GM12891 (cell line): ENCODE measurements at places on chromosomes 5 and 9.

- no peak for DNase-seq
Observed at GRCh38 chr5:55763746-55764420, 26.0 kb downstream of the DDX4 start.

- DNase-seq, result no peak
Observed at GRCh38 chr5:4542145-4542778, 597.9 kb upstream of the ADAMTS16 start.

- no peak for DNase-seq
Observed at GRCh38 chr5:120413686-120414085, 50.4 kb upstream of the PRR16 start.

DNA sequence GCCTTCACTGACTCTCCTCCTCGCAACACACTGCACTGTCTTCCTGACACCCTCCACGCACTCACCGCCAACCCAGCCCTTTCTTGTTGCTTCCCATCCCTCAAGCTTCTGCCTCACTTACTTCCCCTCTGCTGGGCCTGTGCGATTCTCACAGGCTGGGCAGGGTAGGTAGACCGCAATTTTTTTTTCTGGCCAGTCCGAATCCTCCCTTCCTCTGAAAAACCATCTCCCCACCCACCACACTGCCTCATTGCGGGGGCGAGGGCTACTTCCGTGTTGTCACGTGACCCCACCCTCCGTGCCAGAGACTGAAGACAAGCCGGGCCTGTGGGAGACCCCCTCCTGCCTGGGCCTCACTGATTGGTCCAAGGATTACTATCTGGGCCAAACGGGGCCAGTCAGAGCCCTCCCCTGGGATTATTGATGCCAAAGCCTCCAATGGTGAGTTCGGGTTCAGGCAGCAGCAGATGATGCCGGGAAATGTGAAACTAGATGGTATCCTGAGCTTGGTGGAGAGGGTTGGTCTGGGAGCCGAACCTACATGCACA lies 73.1 kb downstream of the STK10 start:
- DNase-seq, result peak; percentile 81

GRCh38 chr9:87892956-87893355 lies 10.3 kb downstream of the SPATA31E1 start:
- no peak for DNase-seq

GRCh38 chr5:75275756-75276155 lies 39.1 kb upstream of the ANKRD31 start:
- no peak for DNase-seq

DNA sequence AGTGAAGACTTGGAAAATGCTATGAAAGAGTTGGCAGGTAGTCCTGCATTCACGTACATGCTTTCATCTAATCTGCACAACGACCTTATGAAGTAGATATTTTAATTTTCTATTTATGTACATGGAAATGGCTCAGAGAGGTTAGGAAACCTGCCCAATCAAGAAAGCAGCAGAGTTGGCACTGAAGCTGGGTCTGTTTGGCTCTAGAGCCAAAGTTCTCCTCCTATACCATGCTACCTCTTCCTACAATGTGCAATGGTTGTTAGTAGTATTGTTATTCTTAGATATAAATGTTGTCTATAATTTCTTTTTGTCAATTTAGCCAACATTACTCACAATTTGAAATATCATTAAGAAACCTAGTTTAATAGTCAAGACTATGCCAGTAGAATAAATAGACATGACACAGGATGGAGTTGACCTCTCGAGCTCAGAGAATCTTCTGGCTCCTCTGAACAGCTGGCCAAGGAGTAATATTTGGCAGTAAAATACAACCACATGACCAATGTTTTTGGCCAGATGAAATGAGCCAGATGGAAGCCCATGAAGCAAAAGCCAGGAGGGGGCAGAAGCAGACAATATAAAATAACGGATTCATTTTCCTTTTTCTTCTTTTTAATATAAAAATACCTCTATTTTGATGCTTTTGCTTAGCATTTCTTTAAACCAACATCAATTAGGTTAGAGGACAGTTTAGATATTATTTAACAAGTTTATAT lies 542.3 kb downstream of the PDE4D start:
- DNase-seq, result no peak

GRCh38 chr5:54390015-54390414 lies 65.5 kb upstream of the HSPB3 start:
- no peak for DNase-seq

- no peak for DNase-seq
Observed at GRCh38 chr9:112439171-112439570, 47.5 kb upstream of the KIAA1958 start.

GRCh38 chr9:4691795-4692194 lies 12.4 kb downstream of the CDC37L1 start:
- DNase-seq, result no peak

GRCh38 chr5:145237843-145238242 lies 597.3 kb downstream of the PRELID2 start:
- DNase-seq, result peak; percentile 2

- DNase-seq, result peak; percentile 17
Observed at GRCh38 chr5:40680741-40681362, 1.1 kb downstream of the PTGER4 start.

DNA sequence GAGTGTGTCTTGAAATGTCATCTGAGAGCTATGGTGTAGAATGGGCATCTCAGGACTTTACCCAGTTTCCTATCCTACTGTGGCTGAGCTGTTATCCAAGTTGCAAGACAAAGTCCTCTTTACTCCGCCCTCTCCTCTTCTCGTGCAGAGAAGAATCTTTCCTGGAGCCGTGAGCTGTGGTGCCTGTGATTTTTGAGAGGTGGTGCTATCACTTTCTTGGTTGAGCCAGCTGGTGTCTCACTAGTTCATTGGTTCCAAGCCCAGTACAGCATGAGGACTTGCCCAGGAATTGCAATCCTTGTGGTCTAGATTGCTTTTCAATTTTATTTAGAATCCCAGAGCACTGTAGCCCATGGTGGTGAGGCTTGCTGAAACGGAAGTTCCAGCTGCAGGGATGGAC lies 2300.3 kb downstream of the MAT2B start:
- no peak for DNase-seq

- DNase-seq, result no peak
Observed at GRCh38 chr5:23740029-23740428, 232.6 kb downstream of the PRDM9 start.
